ENCODE measurements at places on chromosomes 2 and 18.

- no peak for DNase-seq
Measured at GRCh38 chr2:201285499-201285898, 25.2 kb downstream of the CASP8 start.

DNA sequence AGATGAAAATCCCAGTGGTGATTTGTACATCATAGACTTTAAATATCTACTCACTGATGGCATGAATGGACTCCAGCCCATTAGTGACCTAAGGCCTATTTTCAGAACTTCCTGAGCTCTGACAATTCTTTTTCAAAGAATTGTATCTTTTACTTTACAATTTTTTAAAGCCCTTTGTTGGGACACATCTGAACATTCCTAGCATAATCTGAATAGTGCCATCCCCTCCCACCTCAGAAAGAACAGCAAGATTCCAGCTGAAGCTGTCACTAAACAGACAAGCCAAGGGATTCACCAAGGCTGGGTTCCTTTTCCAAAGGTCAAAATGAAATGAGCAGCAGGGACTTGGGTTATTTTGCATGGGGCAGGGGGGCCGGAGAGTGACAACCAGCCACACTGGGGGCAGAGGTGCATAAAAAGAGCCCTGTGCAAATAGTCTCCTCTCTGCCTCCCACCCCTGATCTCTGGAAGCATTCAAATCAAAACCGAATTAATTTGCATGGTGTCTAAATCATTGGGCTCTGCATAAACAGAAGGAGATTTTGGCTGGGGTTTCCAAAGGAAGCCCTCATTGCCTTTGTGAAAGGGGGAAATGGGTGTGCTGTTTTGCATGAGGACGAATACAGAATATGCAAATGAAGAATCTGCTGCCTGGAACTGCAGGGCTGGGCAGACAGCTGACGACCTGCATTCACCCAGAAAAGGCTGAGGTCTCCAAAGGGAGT lies 17.2 kb downstream of the EPHA4 start:
- DNase-seq, result peak; percentile 48

GRCh38 chr2:76861708-76862107 lies 660.5 kb downstream of the LRRTM4 start:
- no peak for DNase-seq

GRCh38 chr2:19870792-19871191 lies 31.0 kb downstream of the TTC32 start:
- DNase-seq, result no peak

DNA sequence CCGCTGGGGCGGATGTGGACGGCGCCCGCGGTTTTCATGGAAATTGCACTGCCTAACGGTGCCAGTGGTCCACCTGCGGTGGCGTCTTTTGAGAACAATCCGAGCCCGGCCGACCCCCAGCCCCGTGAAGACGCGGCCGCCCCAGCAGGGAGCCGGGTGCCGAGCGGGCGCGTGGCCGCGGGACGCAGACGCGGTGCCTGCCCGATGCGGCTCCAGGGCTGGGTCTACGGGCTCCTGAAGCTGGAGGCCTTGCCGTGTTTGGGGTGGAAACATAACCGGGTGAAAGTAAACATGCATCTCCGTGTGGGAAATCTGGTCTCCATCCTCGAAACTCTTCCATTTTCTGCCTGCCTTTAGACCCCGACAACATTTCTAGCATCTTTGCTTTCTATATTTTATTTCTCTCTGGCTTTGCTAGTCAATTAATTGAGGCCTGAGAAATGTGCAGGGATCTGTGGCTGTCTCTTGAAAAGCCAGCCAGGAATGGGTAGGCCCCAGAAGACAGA lies 572 bp downstream of the INPP4A start:
- peak; percentile 41 for DNase-seq

DNA sequence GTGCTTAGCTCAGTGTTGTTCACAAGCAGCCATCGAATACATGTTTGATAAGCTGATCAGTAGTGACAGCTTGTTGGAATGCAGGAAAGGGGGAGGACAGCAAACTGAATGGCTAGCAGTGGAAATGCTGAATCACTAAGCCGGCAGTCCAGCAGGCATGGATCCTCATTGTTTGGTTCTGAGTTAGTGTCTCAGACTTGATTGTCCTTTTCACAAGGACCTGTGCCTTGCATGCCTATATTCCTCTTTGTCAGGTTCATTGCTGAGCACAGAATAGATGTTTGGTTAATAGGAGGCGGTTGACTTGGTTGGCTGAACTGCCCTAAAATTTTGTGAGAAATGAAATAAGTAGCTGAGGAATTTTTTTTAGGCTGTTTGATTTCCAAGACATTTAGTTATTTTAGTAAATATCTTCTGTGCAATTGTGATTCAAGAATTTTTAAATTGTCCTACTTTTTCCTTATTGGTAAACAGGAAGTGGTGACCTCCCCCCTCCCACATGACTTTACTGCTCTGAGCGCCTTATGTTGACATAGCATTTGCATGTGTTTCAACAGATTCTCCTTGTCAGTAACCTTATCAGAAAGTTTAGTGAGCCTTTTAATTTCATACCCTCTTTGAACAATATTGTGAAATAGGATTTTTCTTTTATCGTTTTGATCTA lies 21.4 kb upstream of the STON1 start:
- DNase-seq, result no peak

GRCh38 chr2:37323176-37323780 lies 1.4 kb downstream of the PRKD3 start:
- no peak for DNase-seq

DNA sequence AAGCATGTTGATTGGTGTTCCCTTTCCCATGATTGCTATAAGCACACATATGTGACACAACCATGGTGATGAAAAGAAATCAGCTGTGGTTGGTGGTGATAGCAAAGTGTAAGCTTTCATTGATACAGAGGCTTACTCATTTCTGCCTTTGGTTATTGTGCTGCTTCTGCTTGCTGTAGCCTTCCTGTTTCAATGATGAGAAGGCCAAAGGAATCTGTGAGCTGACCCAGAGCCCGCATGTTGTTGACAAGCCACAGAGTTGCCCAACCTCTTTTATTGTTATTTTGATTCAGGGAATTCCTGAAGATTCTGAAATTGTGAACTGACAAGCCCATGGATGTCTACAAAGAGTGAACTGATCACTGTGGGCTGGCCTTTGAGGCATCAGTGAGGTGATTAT lies 164.4 kb downstream of the TMEFF2 start:
- DNase-seq, result no peak

GRCh38 chr18:74951165-74951760 lies 257.7 kb downstream of the PTGR3 start:
- DNase-seq, result peak; percentile 47

- DNase-seq, result peak; percentile 74
Measured at GRCh38 chr2:127695491-127696472, 5.5 kb upstream of the SFT2D3 start.

DNA sequence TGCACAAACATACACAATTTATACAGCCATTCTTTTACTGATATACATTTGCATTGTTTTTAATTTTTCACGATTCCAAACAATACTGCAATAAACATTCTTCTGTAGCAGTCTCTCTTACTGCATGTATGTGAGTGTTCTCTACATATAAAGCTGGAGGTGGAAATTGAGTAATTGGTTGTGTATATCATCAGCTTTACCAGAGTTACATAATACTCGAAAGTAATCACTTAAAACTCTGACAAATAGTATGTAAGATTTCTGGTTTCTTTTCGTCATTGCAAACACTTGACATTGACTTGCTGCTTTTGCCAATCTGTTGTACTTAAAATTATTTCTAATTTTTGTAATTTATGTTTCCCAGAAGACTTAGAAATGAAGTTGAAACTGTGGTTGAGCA lies 110.2 kb downstream of the TDRD15 start:
- no peak for DNase-seq

DNA sequence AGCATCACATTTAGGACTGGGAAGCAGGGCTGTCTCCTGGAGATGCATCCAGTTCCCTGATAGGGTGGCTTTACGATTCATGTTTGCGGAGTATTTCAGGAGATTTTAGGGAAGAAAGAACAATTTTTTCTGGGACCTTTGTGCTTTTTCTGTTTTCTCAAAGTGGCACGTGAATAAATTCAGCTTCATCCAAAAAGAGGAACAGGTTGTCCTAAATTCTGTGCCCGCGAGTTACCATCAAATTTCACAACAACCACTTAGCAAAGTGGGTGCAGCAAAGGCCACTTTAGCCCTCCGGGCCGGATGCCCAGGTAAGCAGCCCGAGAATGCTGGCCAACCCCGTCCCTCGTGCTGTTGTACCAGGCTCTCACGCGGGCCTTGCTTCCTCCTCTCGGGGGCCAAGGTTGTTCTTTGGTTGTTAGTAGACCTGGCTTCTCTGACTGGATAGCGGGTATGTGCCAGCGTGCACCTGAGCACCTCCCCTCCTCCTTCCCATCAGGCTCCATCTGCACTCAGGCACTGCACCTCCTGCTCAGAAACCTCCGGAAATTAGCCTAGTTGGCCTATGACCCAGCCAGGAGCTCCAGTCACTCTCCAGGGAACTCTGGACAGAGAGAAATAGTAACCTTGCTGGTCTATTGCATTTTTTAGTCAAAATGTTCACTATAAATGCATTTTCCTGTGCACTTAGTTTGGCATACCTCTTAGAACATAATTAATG lies 83.0 kb downstream of the CMPK2 start:
- DNase-seq, result no peak

- DNase-seq, result no peak
Measured at GRCh38 chr2:99380376-99381010, 43.3 kb downstream of the EIF5B start.

GRCh38 chr18:69491576-69491975 lies 90.9 kb downstream of the DOK6 start:
- DNase-seq, result no peak

DNA sequence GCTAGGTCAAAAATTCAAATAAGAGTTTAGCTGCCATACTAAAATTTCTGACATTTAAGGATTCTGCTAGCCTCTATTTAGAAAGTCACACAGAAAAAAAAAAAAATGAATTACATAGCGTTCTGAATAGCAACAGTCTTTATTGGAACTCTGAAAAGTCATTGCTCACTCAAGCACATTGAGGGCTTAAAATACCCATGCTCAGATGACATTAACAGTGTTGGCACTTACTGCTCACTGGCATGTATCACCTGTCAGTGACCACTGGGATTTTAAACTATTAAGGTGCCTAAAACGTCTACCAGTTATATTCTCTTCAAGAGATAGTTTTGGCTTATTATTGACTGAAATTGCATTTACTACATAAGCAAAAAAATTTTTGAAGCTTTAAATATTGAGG lies 468.0 kb upstream of the SPHKAP start:
- no peak for DNase-seq

DNA sequence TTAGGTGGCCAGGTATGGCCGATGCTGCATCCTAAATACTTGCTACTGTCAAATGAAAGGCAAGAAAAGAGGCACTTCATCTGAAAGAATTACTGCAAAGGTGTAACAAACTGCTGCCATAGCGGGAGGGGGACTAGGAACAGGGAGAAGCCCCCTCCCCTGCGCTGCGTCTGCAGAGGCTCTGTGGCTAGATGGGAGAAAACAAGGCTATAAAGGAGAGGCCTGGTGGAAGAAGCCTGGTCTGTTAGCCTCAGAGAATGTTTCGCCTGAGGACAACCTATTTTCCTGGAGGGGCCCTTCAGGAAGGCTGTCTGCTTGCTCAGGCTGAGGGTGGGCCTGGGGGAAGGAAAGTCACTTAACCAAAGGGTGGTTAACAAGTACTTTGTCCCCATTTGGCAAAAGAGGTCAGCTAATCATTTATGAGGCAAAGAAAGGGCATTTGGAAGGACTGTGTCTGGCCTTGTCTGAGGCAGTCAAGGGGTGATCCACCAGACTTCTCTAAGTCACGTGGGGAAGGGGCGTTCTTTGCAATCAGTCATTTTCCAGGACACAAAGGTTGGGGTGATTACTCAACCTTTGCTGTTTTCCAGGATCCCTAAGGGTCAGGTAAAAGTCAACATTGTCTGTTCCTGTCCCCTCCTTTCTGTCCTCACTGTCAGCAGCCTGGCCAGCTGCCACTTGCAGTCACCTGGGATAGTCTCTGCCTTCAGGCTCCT lies 103.0 kb upstream of the TMEM200C start:
- no peak for DNase-seq

DNA sequence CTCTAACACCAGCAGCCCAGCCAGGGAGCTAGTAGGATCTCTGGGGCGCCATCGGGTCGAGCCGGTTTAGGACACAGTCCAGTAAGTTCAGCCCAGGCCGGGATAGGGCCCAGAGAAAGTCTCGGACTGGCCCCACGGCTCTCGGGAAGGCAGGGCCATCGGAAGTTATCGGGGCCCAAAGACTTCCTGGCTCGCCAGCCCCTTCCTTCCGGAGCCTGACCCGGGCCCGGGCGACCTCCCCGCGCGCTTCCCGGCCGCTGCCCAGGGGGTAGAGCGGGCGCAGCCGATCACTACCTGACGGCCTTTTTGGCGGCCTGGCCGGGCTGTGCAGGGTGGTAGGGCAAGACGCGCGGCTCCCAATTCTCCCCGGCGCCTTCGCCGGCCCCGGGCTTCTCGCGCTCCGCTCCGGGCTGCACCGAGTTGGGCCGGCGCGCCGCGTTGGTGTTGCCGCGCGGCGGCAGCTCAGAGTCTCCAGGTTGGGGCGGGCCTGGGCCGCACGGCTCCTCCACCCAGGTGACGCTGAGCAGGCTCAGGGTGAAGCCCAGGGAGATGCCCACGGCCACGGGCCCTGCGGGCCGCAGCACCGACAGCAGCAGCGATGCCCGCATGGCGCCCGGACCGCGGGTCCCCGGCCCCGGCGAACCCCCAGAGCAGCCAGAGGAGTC lies 546 bp downstream of the CHPF start:
- DNase-seq, result no peak

DNA sequence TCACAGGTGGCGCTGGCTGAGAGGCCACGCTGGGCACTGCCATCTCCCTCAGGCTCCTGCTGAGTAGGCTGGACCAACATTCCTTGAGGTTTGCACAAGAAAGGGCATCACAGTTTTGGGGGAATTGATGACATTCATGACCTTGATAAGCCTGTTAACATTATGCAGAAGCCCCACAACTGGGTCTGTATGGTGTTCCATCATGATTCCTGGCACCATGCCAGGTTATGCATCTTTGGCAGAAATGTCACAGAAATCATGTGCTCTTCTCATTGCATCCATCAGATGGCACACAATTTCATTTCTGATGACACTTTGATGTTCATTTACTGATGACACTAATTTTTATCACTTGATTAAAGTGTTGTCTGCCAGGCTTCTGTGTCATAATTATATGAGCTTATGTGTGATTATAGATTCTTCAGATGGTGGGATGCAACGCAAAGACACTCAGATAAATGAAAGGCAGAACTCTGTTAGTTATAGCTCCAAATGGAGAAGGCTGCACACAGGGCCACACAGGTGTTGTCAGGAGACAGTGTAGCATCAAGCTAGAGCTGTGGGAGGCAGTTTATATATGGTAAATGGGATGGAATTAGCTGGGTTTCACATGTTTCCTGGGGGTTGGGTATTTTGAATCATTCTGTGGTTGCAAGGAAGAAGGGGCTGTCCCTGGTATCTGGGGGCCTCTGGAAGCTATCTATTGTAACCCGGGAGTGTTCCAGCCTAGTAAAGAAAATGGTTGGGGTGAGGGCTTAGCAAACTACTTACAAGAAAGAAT lies 191.3 kb downstream of the SLC39A10 start:
- no peak for DNase-seq

DNA sequence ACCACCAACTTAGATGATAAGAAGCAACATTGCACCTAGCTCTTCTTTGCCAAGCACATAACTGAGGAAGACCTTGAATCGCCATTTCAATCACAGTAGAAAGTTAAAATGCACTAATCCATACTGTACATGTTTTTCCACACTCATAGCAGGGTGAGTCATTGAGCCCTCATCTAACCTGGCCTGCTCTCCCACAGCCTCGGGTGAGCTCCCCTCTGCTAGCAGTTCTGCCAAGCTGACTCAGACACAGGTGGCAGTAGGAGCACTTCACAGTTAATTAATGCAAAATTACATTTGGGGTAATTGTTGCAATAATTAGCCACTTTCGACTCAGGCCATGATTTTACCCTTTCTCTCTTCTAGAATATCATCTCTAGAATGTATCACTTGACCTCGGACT lies 1632.8 kb upstream of the CELF4 start:
- no peak for DNase-seq
